GM03348 (cell line): ENCODE measurements at places on chromosomes 16 and 17.

- no peak for DNase-seq
Observed at GRCh38 chr16:63415014-63415413, 1378.8 kb upstream of the CDH8 start.

DNA sequence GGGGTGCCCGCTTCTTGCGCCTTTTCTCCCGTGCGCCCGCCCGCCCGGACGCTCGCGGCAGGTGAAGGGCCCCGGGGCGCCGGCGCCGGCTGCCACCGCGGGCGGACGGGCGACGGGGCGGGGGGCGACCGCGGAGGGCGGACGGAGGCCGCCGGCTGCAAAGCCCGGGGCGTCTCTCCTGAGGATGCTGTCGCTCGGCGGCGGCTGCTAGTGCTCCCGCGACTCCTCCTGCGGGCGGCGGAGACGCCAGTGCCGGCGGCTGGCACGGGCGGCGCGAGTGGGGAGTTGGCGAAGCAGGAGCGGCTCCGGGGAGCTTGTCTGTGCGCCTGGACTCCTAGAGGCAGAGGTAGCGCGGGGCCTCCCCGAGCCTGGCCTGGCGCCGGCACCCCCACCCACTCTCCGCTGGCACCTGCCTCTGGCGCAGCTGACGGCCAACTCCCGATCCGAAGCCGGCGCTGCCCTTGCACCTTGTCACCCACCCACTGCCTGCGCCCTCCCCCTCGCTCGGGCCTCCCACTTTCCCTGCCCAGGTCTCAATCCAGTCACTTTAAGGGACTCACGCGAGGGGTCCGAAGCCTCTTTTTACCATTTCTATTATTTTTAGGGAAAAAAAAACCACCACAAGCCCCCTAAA, at the start of gene FAM20A:
Gene FAM20A, minus strand, starts transcription at position 437 of the 634 bp plus-strand sequence. CDS start 701 bp downstream, outside the sequence.
- DNase-seq, result peak; percentile 62

- no peak for DNase-seq
Observed at GRCh38 chr16:19283637-19284036, 1.9 kb upstream of the CLEC19A start.

- peak; percentile 22 for DNase-seq
Observed at GRCh38 chr16:83615953-83616350, 191.8 kb upstream of the HSBP1 start.

DNA sequence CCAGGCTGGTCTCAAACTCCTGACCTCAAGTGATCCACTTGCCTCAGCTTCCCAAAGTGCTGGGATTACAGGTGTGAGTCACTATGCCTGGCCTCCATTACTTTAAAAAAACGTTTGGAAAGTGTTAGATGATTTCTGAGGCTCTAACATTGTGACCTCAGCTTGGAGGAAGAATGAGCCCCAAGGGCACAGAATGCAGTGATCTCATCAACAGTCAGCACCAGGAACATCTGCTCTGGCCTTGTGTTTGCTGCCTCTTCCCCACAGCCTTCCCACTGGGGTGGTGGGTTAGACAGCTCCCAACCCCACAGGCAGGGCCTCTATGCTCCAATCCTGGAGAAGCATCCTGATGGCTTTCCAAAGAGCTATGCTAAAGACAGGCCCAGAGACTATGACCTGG, 37.7 kb upstream of the SREBF1 start:
- DNase-seq, result peak; percentile 41

- no peak for DNase-seq
Observed at GRCh38 chr16:1621851-1622250, 9.7 kb downstream of the CRAMP1 start.

- no peak for DNase-seq
Observed at GRCh38 chr17:38911081-38911730, 14.2 kb upstream of the LASP1NB start.

GRCh38 chr16:81151648-81152310, 55.6 kb upstream of the GCSH start:
- no peak for DNase-seq

GRCh38 chr17:72515291-72516065, 394.7 kb downstream of the SOX9 start:
- peak; percentile 20 for DNase-seq

GRCh38 chr17:38800237-38800760, 943 bp upstream of the PIP4K2B start:
- DNase-seq, result no peak

DNA sequence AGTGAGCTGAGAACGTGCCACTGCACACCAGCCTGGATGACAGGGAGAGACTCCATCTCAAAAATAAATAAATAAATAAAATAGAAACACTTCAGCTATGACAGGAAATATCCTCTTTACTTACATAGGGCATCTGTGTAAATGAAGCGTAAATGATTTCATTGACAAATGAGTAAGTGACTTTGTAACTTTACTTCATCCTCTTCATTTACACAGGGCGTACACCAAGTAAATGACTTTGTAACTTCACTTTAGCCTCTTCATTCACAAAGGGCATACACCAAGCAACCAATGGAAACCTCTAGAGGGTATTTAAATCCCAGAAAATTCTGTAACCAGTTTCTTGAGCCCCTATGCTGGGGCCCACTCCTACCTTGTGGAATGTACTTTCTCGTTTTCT, 16.2 kb upstream of the KLHDC4 start:
- DNase-seq, result no peak

DNA sequence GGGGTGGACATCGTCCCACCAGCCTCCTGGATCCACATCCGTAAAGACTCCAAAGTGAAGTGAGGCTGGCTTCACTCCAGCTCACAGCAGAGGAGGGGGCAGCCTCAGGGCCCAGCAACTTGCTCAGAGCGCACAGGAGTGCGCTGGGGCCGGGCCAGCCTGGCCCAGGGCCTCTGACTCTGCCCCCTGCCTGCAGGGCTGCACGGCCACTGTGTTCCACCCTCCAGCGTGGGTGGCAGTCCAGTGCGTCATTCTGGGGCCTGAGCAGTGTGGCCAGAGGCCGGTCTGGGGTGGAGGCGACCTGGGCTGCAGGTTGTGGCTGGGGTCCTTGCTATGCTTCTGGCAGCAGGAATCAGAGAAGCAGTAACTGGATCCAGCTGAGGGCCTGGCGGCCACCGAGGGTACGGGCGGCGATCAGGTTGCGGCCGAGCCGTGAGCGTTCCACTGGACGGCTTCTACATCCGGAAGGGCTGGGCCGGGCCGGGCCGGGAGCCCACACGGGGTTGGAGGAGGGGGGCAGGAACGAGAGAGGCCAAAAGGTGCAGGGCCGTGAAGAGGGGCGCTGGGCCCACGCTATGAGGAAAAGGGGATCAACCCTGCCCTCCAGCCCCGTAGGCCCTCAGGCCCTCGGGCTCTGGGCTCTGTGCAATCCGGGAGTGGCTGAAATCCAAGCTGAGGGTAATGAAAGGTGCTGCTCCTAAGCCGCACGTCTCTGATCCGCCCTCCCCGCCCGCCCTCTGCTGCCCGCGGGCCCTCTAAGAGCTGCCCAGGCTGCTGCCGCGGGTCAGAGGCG, at the start of gene FSCN2:
Gene FSCN2, plus strand, starts transcription at position 787 of the 793 bp plus-strand sequence. CDS start 155 bp downstream, outside the sequence.
- DNase-seq, result peak; percentile 40

DNA sequence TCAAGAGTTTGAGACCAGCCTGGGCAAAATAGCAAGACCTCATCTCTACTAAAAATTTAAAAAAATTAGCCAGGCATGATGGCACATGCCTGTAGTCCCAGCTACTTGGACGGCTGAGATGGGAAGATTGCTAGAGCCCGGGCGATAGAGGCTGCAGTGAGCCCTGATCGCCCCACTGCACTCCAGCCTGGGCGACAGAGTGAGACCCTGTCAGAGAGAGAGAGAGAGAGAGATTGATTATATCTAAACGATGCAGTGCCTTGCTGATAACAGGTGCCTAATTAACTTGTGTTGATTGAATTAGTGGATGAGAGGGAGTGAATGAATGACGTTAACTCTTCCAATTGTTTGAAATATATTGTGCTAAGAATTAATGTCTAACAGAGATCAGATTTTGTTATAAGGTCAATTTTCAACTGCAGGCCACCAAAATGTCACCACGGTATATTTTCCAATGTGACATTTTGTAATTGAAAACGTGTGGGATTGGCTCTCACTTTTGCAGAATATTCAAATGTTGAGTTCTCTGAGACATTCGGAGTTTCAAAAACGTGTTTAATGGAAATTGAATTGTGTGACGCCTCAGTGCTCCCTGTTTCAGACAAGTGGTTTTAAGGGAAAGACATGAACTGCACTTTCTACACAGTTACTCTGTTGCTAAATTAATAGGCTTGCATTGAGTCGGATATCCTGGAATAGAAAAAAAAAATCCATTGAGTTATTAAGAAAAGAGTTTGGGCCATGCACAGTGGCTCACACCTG, 53.6 kb downstream of the ABAT start:
- DNase-seq, result no peak

- DNase-seq, result no peak
Observed at GRCh38 chr16:80652441-80652840, 111.6 kb downstream of the DYNLRB2 start.

DNA sequence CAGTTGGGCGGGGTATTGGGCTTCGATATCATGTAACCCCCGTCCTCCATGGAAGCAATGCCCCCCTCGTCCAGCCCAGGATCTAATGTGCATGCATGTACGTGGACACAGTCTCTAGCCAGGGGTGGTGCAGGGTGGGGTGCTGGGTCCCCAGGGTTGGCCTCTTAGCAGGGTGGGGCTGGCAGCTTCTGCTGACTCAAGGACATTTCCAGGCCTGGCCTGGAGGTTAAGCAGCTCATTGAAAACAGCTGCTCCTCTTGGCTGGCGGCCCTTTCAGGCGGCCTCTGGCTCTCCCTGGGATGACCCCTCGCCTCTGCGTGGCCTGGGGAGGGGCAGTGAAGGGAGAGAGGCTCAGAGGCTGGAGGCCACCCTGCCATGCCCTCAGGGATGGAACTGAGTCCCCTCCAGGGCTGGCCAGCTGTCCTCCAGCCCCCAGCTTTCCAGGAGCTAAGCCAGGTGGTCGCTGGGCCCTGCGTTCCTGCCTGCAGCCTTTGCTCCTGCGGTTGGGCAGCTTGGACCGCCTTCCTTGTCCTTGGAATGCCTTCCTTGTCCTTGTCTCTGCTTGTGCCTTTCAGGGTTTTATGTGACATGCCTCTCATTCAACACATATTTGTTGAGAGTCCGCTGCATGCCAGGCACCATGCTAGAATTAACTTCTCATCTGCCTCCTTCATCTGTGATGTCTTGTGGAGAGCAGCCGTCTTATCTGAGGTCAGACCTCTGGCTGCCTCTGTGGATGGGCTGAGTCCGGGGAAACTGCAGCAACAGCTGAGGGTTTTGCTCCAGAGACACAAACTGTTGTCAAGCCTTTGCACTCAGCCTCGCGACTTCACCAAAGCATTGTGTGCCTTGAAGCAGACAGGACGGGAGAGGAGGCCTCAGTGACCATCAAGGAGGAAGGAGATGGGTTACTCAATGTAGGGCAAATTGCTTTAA, 26.6 kb downstream of the MRC2 start:
- peak; percentile 86 for DNase-seq

DNA sequence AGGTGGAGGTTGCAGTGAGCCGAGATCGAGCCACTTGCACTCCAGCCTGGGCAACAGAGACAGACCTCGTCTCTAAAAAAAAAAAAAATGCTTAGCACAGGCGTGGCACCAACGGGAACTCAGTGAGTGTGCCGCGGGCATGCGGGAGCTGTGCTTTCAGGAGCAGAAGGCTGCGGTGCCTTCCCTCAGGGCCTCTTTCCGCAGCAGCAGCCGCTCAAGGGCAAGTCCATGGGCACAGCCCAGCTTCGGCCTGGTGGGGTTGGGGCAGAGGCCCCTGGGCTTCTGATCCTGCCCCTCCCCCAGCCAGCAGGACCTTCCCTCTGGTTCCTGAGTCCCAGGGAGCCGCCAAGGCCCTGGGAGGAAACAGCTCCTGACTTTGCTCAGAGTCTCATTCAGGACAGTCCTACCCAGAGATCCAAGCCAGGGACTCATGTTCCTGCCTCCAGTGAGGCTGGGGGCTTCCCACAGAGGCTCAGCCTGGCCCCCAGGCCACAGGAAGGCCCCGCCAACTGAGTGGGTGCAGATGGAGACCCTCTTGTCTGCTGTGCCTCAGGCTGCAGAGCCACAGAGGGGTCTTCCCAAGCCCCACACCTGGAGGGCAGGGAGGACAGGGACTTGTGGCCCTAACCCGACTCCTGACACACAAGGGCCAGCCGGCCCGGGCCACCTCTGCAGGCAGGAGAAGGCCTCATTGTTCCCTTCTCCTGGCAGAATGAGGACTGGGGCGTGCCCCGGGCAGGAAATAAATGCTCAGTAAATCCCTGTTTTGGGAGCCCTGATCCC, 3.3 kb upstream of the ZG16B start:
- no peak for DNase-seq

DNA sequence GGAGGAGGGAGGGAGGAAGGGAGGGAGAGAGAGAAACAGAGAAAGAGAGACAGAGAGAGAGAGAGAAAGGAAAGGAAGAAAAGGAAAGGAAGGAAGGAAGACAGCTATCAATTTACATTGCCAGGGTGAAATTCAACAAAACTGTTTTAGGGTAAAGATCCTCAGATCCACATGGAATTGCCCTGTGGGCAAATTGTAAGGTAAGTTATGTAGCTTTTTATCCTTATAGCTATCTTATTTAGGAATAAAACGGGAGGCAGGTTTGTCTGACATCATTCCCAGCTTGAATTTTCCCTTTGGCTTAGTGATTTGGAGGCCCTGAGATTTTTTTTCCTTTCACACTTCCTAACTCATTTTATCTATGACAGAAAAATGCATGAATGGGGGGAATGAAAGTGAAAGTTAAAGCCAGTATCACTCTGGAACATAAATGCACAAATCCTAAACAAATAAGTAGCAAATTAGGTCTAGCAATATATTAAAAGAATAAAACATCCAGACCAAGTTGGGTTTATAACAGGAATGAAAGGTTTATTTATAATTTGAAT, 3.4 kb upstream of the UQCRC2 start:
- DNase-seq, result no peak

GRCh38 chr16:68242085-68242484, 3.1 kb upstream of the PLA2G15 start:
- no peak for DNase-seq

DNA sequence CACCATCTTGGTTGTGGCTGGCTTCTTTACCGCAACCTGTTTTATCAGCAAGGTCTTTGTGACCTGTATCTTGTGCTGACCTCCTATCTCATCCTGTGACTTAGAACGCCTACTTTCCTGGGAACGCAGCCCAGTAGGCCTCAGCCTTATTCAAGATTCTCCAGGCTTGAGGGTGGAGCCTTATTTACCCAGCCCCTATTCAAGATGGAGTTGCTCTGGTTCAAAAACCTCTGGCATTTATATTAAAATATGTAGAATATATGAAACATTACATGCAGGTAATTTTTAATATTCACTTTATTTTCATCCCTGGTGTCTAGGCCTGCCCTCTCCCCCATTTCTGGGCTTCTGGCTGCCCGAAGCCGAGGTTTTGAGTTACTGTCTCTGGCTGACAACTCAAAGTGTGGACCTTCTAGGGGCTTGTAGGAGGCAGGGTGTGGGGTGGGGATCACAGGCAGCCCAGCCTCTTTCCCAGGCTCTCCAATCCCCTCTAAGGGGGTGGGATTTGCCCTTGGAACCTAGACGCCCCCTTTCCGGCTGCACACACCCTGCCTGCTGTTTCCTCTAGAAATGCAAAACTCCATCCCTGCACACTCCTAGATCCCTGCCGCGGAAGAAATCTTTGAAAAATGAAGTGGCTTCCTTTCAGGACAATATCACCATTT, 152.0 kb downstream of the KCNJ12 start:
- no peak for DNase-seq

GRCh38 chr17:41733348-41734138, 900 bp downstream of the HAP1 start:
- DNase-seq, result no peak
